ENCODE measurements at places on chromosomes 3 and 15.

- no peak for DNase-seq
Observed at GRCh38 chr3:188092648-188093047, 61.3 kb upstream of the LPP start.

GRCh38 chr15:56042498-56042897 is 49.1 kb upstream of the NEDD4 start:
- no peak for DNase-seq

GRCh38 chr15:100096700-100097099 is 245.1 kb downstream of the ADAMTS17 start:
- no peak for DNase-seq

DNA sequence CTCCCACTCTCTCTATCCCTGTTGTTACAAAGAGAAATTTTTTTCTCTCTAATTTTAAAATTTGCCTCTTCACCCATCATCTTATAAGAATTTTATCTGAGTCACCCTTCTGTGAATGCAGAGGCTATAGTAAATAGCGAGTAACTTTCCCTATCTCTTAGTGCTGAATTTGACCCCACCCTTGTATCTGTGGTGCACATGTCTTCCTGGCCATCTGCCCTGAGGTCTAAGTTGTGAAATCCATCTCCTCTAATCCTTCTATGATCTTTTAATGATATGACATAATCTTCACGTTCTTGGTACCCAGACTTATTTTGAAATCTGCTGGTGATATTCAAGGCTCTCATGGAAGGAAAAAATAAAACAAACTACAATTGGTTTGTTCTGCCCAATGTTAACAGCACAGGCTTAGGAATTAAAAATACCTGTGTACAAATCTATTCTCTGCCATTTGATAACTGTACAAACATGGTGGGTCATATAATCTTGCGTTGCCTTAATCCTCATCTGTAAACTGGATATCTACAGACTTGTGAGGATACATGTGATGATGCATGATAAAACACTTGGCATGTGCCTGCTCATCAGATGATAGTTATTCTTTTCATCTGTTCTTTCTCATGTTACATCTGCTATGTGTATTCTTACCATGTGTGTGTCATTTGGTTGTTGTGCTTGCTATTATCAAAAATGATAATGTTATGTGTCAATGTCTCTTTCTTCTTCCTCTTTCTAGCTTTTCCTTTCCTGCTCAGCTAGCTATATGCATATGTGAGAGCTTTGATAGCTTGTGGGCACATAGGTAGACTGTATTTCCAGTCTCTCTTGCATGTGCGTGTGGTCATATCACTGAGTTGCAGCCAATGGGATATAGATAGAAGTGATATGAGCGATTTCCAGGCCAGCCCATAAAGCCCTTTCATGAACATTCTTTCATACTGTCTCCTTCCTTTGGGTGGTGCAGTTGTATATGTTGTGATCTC is 13.7 kb upstream of the CCR3 start:
- DNase-seq, result peak; percentile 32

DNA sequence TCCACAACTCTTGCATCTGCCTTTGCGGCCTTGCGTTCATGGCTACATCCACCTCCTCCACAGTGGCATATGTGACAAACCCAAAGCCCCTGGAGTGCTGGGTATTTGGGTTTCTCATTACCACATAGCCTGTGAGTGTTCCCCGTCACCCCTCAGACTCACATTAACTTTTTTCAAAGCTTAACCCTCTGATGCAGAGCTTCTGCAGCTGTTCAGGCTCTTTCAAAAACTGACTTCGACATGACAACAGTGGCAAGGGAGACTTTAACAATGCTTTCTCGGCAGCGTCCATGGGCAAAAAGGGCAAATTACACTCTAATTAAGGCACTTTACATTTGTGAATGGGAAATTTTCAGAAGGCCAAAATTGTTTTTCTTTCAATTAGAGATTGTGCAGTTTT is 343.2 kb downstream of the UNC13C start:
- no peak for DNase-seq

DNA sequence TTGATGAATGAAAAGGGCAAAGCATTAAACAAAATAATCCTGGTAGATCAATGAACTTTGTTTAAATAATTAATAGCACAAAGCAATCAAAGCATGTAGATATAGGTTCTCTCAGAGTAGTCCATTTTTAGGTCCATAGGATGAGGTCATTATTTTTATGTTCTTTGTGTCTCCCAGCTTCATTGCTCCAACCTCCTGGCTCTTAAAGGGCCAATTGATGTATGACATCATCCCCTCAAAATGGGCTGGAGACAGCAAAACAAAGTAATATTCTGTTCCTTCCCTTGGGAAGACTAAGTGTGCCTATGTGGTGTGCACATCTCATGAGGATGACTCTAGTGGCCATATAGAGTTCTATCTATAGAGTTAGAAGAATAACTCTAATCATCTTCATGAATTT is 49.5 kb downstream of the HMG20A start:
- no peak for DNase-seq

GRCh38 chr3:136444581-136444980 is 194.4 kb downstream of the PCCB start:
- no peak for DNase-seq

GRCh38 chr3:187737368-187738070 is 7.7 kb downstream of the BCL6 start:
- peak; percentile 81 for DNase-seq

GRCh38 chr15:58669108-58669507 is 80.4 kb downstream of the ADAM10 start:
- no peak for DNase-seq

DNA sequence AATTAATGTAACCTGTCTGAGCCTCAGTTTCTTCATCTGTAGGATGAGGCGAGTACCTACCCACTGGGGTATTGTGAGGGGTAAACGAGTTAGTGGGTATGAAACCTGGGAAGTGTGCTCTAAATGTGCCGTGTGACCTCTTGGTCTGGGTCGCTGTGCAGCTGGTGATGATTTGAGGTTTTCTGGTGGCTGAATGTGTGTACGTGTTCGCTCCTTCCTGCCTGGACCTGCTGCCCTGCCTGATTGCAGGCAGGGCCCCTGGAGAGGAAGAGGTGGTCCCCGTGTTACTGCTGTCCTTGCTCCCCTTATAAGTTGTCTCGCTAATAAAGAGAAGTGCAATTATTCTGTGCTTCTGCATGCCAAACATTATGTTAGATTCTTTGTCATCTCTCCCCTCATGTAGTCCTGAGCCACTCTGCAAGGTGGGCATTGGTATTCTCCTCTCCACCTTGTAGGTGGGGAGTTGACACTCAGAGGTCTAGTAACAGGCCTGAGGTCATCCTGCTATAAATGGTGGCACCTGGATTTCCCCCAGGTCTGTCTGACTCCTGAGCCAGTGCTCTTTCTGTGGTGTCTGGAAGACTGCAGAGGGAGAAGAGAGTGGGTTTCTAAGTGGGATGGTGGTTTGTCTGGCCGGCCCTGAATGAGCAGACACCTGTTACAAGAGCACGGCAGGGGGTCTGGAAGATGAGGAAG is 15.7 kb downstream of the PDIA5 start:
- no peak for DNase-seq

DNA sequence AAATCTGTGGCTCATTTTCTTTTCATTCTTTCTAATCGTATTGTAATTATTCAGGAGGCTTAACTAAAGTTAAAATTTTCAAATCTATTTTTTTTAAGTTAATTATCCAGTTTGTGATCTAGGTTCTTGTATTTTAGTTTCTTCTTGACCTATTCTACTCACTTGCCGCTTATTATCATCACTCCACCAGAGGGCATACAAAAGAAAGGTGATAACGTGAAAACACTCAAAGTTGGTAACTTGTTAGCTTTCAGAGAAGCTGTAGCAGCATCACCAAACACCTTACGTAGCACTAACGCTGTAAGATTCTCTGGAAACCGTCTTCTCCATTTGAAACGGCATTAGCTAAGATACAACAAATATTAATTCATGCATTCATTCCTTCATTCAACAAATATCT is 4.8 kb downstream of the GNB4 start:
- no peak for DNase-seq

- DNase-seq, result peak; percentile 52
Observed at GRCh38 chr3:46086083-46086437, 58.8 kb upstream of the XCR1 start.

DNA sequence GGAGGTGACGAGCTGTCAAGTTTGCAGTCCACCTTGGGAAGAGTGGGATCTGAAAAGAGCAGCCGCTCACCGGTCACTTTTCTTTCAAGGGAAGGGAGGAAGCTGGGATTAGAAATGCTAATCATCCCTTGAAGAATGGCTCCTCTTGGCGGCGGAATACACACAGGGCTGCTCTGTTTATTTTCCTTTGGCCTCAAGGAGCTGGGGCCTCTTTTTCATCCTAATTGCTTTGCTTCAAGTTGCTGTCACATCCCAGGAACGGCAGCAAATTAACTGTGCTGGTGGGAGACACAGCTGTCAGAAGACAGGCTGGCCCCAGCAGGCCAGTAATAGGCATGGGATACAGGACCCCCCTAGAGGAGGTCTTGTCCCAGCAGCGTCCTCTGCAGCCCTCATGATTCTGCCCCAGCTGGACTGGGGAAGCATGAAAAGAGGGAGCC is 6.7 kb downstream of the KBTBD13 start:
- DNase-seq, result no peak

- DNase-seq, result peak; percentile 30
Observed at GRCh38 chr15:70827721-70828120, 26.2 kb downstream of the LARP6 start.

DNA sequence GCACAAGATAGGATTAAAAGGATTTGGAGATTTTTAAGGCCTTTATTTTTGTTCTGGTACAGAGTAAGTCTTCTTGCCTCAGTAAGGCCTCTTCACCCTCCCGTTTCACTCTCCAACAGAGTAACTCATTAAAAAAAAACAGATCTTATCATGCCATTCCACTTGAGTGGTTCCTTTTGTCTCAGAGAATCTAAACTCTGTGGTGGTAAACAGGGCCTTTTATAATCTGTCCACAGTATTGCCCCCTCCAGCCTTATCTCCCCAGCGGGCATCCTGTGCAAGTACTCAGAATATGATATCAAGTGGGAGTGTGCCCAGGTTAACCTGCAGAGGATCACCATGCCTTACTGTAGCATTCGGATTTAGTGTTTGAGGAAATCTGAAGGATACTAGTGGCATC is 20.3 kb upstream of the ATOSA start:
- no peak for DNase-seq

DNA sequence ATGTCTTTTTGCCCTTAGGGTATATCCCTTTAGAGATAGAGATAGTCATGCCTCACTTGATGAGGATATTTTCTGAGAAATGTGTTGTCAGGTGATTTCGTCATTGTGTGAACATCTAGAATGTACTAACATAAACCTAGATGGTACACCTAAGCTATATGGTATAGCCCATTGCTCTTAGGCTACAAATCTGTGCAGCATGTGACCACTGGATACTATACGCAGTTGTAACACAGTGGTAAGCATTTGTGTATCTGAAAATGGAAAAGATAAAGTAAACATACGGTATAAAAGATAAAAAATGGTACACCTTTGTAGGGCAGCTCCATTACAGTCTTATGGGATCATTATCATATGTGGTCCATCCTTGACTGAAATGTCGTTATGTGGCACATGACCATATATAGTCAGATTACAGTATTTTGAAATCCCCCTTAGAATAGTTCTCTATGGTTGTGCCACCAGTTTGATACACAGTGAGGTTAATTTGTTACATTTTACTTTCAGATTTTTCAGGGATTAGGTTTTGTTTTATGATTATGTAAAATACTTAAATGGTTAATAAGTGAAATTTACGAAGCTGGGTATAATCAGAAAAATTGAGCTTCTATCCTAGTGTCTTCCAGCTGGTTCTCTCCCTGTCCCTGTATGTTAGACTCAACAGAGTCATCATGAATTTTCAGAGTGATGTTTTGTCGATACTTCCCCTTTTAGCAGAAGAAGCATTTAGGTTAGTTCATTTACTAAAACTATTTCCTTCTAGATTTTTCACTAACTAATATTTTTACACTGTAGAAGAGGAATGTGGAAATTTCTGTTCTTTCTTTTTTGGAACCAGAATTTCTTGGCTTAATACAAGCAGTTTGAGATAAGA is 12.8 kb downstream of the SETD5 start:
- DNase-seq, result no peak

DNA sequence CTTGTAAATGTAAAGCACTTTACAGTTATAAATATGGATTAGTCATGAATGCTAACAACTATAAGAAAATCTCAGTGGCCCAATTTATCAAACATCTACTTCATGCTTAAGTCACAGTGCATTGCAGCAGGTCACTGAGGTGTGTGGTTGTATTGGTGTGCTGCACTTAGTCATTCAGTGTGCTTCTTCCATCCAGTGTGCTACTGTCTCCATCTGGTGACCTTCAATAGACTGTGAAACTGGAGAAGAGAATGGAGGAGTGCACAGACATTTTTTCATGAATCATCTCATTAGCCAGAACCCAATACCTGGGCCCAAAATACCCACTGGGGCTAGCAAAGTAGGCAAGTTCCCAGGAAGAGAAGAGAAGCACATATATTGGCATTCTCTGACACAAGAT is 199.6 kb downstream of the SHOX2 start:
- no peak for DNase-seq

GRCh38 chr15:57138349-57138788 is 219.9 kb downstream of the TCF12 start:
- DNase-seq, result no peak

GRCh38 chr15:98286831-98287230 is 326.3 kb downstream of the ARRDC4 start:
- DNase-seq, result no peak

GRCh38 chr3:127844326-127844942 is 22.1 kb upstream of the MGLL start:
- DNase-seq, result no peak

DNA sequence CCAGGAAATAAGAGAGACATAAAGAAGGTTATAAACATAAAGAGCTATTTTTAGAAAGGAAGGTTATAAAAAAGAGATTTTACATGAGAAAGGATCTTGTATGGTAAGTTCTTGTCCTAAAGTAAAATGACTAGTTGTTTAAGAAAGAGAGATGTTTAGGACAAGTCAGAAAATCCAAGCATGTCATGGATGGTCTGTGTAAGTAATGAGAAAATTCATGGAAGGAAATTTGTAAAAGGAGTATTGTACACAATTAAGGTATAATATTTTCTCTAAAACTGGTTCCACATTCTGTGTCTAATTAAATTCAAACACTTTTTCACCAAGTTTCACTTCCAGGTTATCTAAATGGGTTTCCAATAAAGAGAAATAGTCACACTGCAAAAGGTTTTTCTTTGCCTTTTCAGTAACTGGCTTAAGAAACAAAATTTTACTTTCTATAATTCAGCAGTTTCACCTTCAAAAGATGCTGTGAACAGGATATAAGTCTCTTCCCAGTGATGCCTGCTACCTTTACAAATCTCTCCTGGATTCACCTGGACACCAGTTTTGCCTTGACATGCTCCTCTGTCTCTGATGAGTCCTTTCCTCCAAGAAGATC is 455.7 kb downstream of the ZIC1 start:
- no peak for DNase-seq

Data from activated CD8-positive, alpha-beta memory T cell treated with anti-CD3 and anti-CD28 coated beads for 24 hours (primary cell).